Astrocyte of the spinal cord (primary cell): ENCODE measurements at places on chromosomes 6 and 20.

DNA sequence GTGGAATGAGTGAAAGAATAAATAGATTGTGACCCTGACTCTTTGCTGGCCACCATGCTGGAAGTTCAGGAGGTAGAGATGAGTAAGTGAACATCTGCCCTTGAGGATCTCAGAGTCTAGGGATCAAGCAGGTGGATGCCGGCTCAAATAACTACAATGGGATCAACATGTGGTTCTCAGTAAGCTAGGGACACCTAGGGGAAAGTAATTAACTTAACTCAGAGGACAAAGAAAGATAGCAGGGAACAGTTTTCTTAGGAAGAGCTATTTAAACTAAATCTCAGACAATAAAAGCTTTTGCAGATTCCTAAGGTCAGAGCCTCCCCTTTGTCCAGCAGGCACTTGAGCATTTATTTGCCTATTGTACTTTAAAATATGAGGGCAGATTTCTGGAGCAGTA is 29.1 kb downstream of the SLC13A3 start:
- DNase-seq: no peak

DNA sequence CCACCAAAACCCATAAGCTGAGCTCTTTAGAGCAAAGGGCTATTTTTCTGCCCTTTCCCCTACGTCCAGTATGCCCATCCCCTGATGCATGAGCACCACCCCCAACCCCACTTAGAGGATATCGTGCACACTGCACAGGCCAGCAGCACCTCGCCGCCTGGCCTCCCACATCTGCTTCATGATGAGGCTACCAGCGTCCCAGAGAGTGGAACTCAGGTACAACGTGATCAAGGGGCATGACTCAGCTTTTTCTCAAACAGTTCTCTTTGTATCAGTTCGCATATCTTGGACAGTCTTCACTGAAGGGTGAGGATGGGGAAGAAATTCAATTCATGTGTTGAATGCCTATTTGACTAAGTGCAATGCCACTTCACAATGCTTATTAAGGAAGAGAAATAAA is 81.9 kb upstream of the QKI start:
- DNase-seq: no peak

GRCh38 chr6:94323853-94324252 is 904.5 kb upstream of the EPHA7 start:
- DNase-seq: no peak

GRCh38 chr20:4728120-4728760 is 6.5 kb downstream of the PRND start:
- no peak for DNase-seq

- DNase-seq: no peak
Observed at GRCh38 chr6:156337801-156338200, 439.4 kb upstream of the ARID1B start.

DNA sequence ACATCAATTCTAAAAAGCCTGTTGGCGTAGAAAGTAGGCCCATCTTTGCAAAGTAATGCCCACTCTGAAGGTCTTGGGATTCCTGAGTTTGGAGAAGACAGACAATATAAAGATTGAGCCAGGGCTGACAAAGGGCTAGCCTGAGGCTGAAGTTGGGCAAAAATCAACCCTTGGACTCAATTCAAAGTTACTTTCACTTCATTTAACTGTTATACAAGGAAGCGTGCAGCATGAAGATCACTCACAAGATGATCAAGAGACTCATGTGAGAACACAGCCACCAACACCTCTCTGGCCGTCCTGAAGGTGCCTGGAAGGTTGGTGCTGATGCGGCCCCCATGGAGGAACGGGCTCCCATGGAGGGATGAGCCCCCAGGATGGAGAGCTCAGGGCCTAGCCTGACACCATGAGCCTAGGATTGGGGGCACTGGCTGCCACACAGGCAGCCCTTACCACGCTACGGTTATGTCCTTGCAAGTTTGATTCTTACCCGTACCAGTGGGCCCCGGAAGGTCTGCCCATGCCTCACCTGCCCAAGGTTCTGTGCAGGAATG is 26.6 kb downstream of the FOXC1 start:
- DNase-seq: no peak

GRCh38 chr20:57508381-57508780 is 16.6 kb downstream of the CTCFL start:
- no peak for DNase-seq

DNA sequence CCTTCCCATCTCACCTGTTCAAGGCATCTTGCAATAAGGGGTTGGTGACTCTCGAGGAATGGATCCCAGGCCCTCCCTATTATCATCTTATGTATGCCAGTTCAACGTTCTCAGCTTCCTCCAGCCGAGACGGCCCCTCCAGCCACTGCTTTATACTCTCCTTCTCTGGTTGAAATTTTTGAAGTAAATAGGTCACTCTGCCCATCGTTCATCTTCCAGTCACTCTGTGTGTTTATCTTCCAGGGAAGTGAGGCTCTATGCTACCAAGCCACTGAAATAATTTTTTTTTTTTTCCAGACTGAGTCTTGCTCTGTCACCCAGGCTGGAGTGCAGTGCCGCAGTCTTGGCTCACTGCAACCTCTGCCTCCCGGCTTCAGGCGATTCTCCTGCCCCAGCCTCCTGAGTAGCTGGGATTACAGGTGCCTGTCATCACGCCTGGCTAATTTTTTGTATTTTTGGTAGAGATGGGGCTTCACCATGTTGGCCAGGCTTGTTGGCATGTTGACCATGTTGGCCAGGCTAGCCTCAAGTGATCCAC is 17.0 kb downstream of the PTPN1 start:
- DNase-seq: no peak

DNA sequence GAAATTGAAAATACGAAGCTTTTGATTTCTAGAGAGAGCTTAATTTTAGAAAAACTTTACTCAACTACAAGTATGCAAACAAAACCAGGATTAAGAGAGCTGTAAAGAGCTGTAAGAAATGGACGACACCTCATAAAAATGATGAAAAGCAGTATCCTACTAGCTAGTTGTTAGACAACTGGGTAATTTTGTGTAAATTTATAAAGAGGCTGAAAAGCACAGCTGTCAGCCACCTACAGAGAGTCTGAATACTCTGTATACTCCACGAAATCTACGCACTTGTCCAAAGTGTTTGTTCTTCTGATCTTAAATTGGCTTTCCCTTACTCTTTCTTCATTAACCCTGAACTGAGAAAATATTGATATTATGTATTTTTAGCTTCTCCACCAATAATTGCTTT is 808.4 kb upstream of the EPHA7 start:
- DNase-seq: no peak

- DNase-seq: peak; percentile 93
Observed at GRCh38 chr6:75065523-75065922, 140.3 kb downstream of the COL12A1 start.

- no peak for DNase-seq
Observed at GRCh38 chr6:63459814-63460213, 112.5 kb upstream of the LOC128125822 start.

- DNase-seq: peak; percentile 1
Observed at GRCh38 chr6:68891419-68891818, 256.3 kb downstream of the ADGRB3 start.

DNA sequence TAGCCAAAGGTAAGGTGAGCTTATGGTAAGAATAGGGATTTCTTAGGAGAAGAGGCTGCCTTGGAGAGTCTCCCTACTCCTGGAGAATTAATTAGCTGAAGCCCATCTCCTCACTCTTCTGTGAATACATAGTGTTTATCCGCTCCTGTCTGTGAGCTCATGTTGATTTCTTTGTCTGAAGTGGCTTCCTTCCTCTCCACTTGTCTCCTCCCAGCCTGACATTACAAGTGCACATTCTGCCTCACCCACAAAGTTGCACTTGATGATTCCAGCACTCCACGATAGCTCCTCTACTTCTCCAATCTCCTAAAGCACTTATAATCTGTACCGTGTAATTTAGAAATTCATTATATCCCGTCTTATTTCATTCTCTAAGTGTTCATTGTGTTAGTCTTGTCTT is 287.2 kb downstream of the QKI start:
- no peak for DNase-seq

GRCh38 chr6:80165143-80165542 is 58.7 kb downstream of the BCKDHB start:
- no peak for DNase-seq

- no peak for DNase-seq
Observed at GRCh38 chr6:162698440-162698839, 29.1 kb downstream of the PRKN start.

DNA sequence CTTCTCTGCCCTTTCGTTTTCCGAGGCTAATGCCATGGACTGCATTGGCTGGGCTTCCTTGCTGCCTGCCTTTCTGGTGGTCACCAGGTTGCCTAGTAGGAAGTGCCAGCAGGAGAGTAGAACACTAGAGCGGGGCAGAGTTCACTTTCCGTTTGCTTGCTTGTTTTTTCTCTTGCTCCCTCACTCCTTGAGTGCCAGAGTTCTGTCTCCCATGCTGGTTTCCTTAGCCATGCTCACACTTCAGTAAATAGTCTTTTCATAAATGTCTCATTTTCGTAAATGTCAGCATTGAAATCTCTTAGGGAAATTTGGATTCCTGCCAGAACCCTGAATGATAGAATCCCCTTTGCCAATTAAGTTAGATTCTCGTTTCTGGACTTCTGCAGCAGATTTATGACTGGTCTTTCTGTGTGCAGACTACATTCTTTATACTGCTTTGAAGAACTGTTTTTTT is 63.9 kb downstream of the FAM83B start:
- no peak for DNase-seq

DNA sequence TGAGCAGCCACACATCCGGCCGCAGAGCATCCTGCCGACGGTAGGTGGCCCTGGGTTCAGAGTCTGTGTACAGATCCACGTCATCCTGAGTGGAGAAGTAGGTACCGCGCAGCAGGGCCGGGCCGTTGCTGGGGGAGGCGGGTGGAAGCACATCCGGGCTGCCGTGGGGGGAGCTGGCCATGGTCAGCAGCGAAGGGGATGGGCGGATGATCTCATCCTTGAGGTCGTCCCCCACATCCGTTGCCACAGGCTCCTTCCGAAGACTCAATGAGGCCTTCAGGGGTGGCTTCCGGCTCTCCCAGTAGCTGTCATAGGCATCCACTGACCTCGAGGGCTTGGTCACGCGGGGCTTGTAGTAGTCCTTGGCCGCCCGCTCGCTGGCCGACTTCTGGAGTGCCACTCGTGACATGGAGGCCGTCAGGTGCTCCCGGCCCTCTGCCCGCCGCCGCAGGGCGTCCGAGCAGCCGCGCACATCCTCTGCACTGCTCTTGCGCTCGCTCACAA is 9.2 kb downstream of the SPATA2 start:
- no peak for DNase-seq

DNA sequence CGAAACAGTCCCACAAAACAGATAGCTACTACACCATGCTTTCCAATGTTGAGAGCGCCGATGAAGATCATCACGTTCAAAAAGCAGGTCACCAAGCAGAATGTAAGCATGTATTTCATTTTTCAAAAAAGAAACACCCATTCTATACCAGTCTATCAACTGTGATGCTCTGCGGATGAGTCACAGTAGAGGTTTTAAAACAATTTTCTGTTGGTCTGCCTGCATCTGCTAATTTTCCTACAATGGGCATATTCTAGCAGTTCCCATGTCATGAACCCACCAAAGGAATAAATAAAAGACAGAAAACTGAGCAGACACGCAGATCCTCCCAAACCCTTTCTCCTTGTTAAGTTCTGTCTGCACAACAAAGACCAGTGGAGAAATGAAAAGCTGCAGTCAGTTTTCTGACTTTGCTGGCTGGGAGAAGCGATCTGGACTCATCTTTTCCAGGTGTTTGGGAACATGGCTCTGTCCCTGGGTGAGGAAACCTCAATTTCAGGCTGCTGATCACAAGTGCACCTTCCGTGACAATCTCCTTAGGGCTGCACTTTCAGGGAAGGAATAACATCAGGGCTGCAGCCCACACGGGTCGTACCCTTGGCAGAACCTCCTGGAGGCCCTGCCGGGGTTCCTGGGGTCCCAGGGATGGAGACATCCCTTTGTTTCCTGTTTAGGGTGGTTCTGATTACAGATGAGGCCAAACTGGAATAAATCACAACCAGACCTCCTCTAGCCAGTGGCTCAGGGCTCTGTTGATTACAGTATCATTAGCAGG is 200.1 kb downstream of the BMP7 start:
- peak; percentile 32 for DNase-seq

DNA sequence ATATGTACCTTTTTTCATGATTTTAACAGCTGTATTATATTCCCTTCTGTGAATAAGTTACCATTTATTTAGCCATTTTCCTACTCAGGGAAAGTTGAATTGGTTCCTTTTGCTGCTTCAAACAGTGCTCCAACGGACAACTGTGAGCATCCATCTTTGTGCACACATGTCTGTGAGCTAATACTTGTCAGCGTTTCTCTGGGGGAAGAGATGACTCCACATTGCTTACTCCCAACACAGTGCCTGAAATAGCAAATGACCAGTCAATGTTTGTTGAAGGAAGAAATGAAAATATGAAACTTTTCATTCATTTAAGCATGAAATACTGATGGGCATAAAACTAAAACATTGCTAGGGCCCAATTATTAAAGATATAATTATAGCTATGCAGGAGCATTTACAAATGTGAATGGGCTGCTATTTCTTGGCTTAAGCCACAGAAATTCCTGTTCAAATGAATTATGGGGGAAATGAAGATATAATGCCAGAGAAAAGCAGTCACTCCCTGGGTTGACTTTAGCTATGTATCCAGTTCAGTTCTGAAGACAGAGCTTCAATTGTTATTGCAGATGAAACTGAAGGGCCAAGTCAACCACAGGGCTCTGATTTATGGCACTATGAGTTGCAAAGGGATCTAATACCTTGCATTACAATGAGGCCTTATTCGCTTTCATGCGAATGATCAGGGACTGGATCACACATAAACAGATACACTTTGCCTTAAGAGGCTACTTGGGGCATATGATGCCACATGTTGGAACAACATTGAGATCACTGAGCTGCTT is 47.4 kb upstream of the FOXC1 start:
- no peak for DNase-seq

GRCh38 chr6:131393433-131393832 is 179.6 kb upstream of the ARG1 start:
- no peak for DNase-seq

- peak; percentile 12 for DNase-seq
Observed at GRCh38 chr6:43054206-43054943, 724 bp upstream of the CUL7 start.

DNA sequence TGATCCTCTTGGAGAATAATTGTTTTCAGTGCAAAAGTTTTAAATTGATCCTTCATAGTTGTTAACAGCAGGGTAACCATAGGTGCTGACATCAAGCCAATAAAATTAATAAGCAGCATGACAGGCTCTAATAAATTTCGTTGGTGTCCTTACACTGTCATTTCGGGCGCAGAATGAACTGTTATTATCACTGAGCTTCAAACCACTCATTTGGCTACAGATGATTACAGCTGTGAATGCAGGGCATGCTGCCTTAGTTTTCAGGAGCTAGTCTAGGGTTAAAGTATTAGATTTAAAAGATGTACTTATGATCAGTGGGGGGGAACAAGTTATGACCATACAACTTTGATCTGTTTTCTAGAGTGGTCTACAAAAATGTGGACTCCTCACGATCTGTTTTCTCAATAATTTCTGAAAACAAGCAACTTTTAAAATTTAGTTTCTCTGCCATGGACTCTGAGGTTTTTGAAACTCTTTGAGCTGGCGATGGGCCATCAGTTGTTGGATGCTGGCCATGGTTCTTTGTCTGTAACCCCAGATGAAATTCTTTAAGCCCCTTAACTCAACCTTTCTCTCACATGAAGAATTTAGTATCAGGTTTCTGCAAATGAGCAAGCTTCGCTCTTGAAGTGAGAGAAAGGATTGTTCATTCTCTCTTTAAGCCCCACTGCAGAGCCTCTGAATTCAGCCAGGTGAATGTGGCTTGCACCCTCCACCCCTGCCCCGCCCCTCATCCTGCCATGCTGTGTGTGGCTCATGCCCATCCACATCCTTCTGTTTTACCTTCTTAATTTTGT is 99.1 kb upstream of the MTHFD1L start:
- DNase-seq: peak; percentile 69
